AG20443 (cell line): ENCODE measurements at places on chromosomes 2 and 18.
A peak's percentile ranks its signal among the peaks of the same experiment; 100 is the strongest.

DNA sequence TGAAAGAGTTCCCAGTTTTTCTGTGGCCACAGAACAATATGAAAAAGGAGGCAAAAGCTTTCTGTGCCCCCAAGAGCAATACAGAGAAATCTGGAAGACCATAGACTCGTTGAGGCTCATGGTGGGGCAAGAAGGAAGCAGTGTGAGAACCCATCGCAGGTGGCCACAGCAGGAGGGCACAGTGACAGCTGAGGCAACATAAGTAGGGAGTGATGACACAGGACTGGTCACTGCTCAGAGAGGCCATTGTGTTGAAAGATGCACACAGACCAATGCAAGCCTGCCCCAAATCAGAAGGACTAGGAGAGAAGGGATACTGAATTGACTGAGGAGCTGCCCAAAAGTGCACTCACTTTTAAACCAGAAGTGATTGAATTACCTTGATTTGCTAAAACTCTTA is 483.6 kb downstream of the EPHA4 start:
- no peak for DNase-seq

- no peak for DNase-seq
Measured at GRCh38 chr2:238739668-238740067, 108.2 kb upstream of the TWIST2 start.

GRCh38 chr2:24123195-24123921 is at the start of the genes FAM228B and PFN4:
TSS of gene FAM228B (plus strand) at chr2:24123469. CDS start at chr2:24124362, 893 bp downstream.
TSS of gene PFN4 (minus strand) at chr2:24123334. CDS start at chr2:24122535, 799 bp downstream.
- DNase-seq: peak; percentile 96

- peak; percentile 72 for DNase-seq
Measured at GRCh38 chr2:108575132-108575966, 41.1 kb downstream of the LIMS1 start.

DNA sequence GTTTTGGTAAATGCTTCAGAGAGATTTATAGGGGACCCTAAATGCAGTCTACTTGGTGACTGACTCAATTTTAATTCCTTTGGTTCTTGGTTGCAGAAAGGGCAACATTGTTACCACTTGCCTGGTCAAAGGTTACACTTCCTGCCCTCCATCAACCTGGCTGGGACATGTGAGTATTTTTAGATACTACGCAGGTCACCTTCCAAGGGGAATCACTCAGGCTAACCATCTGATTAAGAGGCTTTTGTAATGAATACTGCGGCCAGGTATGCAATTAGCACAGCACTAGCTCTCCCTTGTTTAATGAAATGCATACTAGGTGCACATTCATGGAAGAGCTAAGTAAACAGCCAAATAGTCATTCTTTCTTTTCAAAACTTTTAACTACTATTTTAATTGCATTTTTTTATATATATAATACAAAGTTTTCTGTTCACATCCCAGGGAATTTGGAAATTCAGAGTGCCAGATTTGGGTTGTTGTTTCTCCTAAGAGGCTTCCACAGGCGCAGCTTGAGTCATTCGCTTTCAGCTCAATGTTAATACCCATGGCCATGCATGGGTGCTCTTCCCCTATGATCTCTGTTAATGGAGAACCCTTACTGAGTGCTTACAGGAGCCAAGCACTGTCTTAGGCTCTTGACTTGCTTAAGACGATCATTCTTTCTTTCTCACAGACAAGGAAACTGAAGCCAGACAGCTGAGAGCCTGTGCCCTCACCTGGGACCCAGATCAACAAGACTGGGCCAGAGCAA is 152.2 kb downstream of the MTX2 start:
- no peak for DNase-seq

GRCh38 chr18:26652501-26652900 is 104.1 kb upstream of the KCTD1 start:
- no peak for DNase-seq

DNA sequence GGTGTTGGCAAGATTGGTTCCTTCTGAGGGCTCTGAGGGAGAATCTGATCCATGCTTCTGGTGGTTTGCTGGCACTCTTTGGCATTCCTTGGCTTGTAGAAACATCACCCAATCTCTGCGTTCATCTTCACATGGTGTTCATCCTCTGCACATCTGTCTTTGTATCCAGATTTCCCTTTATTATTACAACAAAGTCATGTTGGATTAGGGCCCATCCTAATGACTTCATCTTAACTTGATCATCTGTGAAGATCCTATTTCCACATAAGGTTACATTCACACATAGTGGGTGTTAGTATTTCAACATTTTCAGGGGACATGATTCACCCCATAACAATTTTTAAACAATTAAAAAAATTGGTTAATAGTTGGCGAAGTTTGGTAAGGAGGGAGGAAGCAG is 177.4 kb upstream of the CWC22 start:
- DNase-seq: peak; percentile 17

DNA sequence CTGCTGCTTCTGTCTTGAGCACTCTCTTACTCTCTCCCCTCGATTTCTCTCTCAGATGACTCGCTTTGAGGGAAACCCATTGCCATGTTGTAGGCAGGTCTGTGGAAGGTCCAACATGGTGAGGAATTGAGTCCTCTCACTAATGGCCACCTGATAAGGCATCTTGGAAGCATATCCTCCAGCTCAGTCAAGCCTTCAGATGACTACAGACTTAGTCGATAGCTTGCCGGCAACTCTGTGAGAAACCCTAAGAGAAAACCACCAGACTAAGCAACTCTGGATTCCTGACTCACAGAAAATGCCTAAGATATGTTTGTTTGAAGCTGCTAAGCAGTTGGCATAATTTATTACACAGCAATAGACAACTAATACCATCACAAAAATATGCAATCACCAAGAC is 51.2 kb downstream of the WDR75 start:
- DNase-seq: peak; percentile 24

DNA sequence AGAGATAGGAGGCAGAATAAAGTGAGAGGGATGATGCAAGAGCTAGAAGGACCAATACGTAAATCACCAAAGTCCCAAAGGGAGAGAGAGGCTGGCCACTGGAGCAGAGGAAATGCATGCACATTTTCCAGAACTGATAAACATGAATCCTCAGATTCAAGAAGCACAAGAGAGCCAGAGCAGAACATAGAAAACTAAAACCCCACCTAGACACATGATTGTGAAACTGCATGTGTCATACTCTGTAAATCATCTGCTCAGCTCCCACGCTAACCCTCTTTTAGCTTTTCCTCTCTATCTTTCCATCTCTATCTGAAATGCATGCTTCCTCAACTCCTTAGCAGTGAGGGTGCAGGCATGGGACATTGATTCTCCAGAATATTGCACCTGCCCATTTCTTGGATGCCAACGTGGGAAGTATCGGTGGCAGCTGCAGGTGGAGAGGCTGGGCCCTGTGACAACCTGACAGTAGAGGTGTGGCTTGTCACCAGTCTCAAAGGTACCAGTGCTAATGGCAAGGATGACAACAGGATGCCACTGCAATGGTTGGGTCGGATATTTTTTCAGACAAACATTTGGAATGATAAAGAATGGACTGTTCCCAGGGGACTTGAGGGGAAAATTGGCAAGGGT is 89.3 kb upstream of the OTOS start:
- no peak for DNase-seq

DNA sequence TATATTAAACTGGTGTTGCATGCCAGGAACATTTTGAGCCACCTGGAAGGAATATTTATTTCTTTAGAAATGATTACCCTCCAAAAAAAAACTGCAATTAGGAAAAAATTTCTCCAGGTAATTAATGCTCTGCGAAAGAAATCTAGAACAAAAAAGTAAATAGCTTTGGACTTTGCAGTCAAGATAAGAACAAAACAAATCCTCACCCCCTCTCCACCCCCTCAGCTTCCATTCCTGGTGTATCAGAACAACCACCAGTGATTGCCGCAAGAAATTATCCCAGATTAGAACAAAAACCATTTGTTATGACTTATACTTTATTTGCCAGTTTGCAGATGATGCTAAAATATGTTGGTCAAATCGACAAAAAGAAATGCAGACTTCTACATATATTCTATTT is 17.0 kb upstream of the TCF7L1 start:
- DNase-seq: no peak

DNA sequence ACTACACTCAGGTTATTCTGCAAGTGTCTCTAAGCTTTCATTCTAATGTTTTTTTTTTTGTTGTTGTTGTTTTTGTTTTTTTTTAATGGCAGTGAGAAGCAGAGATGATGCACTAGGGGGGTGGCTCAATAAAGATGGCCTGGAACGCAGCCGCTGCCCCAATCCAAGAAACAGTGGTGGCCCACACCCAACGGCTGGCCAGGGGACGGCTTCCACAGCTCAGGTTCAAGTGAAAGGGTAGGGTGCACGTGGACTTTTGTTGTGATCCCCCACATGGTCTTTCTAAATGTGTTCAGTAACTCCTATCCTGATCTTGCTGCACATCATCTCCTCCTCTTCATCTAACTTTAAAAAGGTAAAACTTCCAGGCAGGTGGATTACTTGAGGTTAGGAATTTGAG is 190.1 kb downstream of the NDUFA10 start:
- no peak for DNase-seq

DNA sequence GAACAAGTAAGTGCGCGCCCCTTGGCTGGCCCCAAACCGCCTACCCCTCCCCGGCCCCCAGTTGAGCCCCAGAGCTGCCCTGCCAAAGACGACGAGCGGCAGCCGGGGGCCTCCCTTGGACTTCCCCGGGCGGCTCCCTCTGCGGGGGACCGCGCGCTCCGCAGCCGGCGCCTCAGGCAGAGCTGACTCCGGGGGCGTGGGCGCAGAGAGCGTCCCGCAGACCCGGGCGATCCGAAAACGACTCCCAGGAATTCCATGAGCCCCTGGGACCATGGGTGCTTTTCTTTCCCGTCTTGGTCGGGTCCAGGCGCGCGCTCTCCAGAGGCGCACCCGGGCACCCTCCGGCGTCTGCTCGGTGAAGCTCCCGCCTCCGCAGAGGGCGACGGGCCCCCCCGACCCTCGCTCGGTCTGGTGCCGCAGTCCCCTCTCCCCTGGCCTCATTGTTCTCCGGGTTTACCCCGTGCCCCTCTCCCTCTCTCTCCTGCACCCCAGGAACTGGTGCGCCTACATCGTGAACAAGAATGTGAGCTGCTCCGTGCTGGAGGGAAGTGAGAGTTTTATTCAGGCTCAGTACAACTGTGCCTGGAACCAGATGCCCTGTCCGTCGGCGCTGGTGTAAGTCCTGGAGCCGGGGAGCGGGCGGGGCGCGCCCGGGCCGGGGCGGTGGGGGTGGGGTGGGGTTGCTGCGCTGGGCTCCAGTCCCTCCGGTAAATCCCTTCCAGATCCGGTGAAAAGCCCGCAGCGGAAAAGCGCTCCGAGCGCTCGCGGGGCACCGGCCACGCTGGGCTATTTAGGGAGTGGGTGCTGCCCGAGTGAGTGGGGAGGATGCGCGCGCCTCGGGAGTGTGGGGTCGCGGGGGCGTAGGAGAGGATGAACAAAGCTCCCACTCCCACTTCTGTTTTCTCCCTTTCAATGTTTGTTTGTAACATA is 776 bp downstream of the EMILIN2 start:
- peak; percentile 83 for DNase-seq

- no peak for DNase-seq
Measured at GRCh38 chr2:195903956-195904355, 164.7 kb downstream of the DNAH7 start.

GRCh38 chr2:189502714-189503113 is 61.4 kb downstream of the WDR75 start:
- no peak for DNase-seq

DNA sequence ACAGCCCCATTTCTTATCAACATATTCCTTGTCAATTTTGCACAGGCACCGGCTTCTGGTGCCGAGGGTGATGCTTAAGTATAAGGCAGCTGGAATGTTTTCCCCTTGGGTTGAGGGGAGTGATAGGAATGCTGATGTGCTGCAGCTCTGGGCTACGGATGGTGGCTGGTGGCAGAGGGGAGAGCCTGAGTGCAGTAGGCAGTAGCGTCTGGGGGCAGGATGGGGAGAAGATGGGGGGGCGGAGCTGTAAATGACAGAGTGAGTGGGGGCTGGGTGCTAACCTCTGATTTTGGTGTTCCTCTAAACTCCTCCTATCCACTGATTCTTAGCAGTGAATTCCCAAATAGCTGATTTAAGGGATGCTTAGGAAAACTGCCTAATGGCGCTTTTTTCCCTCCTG is 20.7 kb downstream of the TMEM178A start:
- no peak for DNase-seq

- DNase-seq: no peak
Measured at GRCh38 chr2:196475611-196476010, 163.9 kb upstream of the CCDC150 start.

DNA sequence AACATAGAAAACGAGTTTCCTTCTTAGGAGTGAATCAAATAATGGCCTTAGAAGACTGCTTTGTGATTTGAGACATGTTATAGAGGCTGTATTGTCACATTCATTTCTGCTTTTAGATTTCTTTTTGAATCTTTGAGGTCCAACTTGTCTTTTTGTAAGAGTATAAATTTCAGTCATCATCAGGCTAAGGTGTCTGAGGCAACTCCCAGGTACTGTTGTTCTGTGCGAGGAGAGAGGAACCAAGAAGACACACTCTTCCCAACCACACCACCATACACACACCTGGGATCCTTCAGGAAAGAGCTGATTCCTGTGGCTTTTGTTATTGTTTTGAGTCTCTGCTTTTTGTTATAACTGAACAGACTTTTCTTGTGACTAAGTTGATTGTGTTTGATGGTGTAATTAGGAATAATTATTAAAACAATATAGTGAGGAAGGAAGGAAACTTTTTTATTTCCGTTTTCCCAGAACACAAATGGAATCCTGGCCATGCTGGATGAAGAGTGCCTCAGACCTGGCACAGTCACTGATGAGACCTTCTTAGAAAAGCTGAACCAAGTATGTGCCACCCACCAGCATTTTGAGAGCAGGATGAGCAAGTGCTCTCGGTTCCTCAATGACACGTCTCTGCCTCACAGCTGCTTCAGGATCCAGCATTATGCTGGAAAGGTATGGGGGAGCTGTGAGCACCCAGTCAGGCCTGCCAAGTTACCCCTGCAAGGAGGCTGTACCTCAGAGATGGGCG is 140.4 kb downstream of the MYO1B start:
- DNase-seq: no peak

GRCh38 chr2:238148981-238149380 is 9.8 kb upstream of the ERFE start:
- no peak for DNase-seq

DNA sequence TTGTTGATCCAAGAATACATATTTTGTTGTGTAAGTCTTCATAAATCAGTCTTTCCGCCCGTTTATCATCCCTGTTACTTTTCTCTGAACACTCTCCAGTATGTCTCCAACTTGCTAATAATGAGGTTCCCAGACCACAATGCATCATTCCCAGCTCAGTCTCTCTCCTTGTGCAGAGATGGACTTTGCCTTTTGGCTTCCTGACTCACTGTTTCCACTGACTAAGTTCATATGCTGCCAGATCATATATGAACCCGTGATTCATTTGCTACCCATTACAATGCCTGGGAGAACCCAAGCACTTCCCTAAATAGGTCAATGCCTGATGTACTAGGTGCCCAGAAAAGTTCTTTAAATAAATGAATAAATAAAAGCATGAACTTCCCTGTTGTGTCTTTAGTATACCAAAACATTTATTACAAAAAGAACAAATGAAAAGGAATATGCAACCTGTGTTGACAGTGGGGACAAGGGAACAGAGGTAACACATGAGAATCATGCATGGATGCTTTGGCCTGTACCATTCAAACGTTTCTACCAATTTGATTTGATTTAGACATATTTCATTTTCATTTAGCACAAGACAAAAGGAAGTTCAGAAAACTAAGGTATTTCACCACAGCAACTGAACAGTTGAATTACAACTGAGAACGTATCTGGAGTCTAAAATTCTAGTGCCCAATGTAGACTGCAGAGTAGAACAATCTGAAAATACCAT is 215.4 kb upstream of the HNRNPA3 start:
- peak; percentile 73 for DNase-seq

GRCh38 chr18:62769216-62769615 is 53.9 kb downstream of the PHLPP1 start:
- DNase-seq: no peak
